ENCODE measurements at places on chromosomes 11 and 22.

GRCh38 chr22:36644333-36644757, 59.2 kb downstream of the CACNG2 start:
- DNase-seq, result peak; percentile 73

DNA sequence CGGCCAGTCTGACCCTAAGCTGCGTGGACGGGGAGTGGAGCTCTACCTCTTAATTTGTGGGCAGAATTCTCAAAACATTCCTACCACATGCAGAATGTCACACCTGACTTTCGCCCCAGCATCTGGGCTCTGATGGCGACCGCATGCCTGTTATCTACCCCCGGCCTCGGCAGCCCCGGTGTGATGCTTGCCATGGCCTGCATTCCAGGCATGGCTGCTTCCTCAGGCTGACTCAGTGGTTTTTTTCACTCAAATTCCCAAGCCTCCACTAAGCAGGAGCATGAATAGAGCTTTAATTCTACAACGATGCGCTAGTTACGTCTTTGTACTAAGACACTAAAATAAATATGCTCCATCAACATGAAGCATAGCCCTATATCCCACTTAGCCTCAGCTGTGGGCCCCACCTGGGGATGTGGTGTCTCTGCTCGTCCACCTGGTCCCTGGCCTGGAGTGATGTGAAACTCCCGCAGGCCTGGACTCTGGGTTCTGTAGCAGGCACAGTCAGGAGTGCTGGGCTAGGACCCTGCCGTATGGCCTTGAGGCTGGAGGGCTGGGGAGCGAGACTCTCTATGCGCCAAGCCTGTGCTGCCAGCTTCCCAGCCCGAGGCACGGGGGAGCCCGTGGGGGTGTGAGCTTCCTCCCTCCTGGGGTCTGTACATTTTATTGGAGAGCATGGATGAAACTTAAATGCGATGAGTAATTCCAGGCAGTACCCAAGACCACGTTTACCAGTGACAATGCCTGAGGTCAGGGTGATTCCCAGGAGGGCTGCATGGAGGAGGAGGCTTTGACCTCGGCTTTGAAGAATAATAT, 153.2 kb downstream of the CTTN start:
- DNase-seq, result no peak

DNA sequence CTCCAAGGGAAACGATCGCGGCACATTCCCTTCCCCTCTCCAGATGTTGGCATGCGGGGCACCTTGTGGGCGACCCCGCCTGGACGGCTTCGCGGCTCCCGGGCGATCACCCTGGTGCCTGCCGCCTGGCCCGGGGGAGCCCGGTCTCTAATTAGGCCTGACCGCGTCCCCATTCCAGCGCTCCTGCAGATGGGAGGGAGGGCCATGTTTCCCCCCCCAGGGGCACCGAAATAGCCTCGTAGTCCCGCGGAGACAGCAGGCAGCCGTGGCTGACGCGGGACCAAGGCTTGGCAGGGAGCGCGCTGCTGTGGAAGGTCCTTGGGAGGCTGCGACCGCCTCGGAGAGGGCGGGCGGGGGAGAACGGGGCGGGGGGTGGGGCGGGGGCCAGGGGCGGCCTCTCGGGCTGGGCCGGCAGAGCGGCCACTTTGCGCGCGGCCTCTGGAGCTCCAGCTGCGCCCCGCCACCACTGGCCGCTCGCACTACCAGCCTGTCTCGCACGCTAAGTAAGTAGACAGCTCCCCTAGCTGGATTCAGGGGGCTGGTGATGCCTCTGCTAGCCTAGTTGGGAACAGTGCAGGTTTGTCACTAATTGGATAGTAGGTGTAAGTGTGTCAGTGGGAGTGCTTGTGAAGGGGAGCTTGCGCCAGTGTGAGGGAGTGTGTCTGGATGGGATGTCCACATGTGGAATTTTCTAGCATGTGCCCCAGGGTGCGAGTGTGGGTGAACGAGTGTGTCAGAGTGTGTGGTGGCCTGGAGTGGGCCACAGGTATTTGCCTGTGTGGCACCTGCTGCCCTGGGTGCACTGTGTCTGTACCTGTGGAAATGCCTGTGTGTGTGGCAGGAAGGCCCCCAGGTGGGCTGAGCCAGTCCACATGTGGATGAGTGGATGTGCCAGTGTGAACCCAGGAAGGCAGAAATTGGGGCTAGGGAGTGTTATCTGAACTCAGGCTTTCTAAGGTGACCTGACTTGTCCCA, at the start of gene INSC:
Gene INSC, plus strand, starts transcription at position 423 of the 975 bp plus-strand sequence. CDS start 34,252 bp downstream, outside the sequence.
- no peak for DNase-seq

- DNase-seq, result no peak
These were observed 1.2 kb downstream of the KCNJ11 start for GRCh38 chr11:17387254-17387653.

- no peak for DNase-seq
These were observed 8.8 kb downstream of the SCGB2A1 start for GRCh38 chr11:62217191-62217748.

- peak; percentile 82 for DNase-seq
These were observed 464 bp upstream of the CECR2 start for GRCh38 chr22:17368554-17369438.

GRCh38 chr11:25860677-25861450, 471.1 kb upstream of the ANO3 start:
- DNase-seq, result peak; percentile 40

DNA sequence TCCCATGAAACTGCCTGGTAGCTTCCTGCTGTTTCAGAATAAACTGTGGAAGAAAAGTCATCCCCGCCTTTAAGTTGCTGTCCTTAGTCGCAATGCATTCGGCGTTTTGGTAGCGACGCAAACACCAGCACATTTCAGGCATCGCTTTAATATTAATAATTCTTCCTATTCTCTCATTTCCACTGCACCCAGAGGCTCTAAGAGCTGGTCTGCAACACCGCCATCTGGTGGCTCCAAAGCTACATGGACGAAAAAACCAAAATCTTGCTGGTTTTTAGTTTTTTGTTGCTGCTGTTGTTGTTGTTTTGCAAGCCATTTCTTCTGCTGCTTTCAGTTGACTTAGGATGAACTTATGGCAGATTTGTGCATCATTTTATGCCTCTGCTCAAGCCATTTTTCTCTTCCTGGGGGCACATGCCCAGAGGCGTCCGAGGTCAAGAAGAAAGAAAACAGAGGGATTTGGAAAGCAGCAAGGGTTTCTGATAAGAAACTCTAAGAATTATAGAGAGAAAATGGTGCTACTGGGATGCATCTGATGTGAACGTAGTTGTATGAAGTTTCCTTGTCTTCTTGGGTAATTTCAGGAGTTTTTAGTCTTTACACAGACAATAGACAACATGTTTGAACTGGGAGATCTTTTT, 345.4 kb upstream of the KIRREL3 start:
- DNase-seq, result peak; percentile 10

- DNase-seq, result no peak
These were observed 75.4 kb upstream of the ARHGAP20 start for GRCh38 chr11:110787680-110788079.
